Type B pancreatic cell (in vitro differentiated cells): ENCODE measurements at places on chromosomes 1 and 21. TPM values are rescaled to one million over a fixed set of nuclear protein-coding genes. Genes with fewer than 3 reads are reported as not detected.

HSPA6 gene
- 0.77 and 1.0 TPM in 2 replicates for total RNA-seq

TOMM20 gene
- total RNA-seq: 113 and 119 TPM in 2 replicates

LCE2C gene
- total RNA-seq: not detected in 2 replicates

GRCh38 chr21:29155933-29156260 is 25.5 kb downstream of the MAP3K7CL start:
- H3K4me1 ChIP-seq: no peaks in the 10 kb centered on the region
- H3K36me3 ChIP-seq: no peaks in the 10 kb centered on the region
- no peak for DNase-seq
- H3K4me3 ChIP-seq: peak overlapping the region; percentile 61
- peaks cover 3% of the 10 kb centered on the region for H3K27me3 ChIP-seq

DNA sequence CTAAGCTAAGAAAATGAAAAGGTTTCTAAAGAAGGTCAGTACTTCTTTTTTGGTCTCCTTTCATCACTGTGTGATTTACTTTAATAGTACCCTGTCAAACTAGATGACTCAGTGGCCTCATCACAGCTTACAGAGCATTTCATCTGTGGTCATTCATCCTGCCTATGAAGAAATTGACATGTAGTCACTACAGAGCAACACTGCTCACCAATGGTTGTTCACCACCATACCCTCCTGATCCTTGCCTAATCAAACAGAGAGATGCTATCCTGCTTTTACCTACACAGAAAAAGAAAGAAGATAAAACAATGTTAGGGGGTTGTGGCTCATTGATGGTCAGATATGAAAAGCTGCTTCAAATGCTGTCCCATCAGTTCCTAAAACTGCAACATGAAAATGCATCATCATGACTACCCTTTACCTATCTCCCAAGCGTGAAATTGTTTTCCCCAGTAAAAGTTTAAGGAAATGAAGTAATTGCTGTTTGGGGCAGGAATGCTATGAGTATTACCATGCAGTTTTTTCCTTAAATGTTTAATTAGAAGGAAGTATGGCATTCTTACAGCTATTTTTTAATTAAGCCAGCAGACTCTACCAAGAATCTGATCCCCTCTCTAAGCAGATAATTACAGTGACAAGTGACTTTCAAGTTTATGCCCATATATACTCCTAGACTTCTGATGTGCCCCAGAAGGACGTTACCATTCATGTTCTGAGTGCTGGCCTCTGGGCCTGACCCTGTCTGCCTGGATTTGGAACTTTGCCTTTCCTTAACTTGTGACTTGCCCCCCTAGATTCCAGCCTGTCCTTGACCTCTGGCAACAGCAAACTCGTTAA is 46.1 kb upstream of the FBXO28 start:
- H3K27ac ChIP-seq: no peak overlapping the region
- H3K4me3 ChIP-seq: no peak overlapping the region
- DNase-seq: no peak
- H3K4me1 ChIP-seq: peaks cover 27% of the 10 kb centered on the region

GRCh38 chr1:210132582-210132981 is 100.0 kb upstream of the SERTAD4 start:
- no peak overlapping the region for H3K27ac ChIP-seq
- no peak overlapping the region for H3K4me3 ChIP-seq
- no peak for DNase-seq
- H3K4me1 ChIP-seq: no peaks in the 10 kb centered on the region

GRCh38 chr1:11478571-11479374 is at the start of gene DISP3:
DISP3 (plus strand) TSS chr1:11479155; CDS start chr1:11500993, 21,838 bp downstream.
- H3K4me1 ChIP-seq: peaks cover 9% of the 10 kb centered on the region
- H3K36me3 ChIP-seq: no peaks in the 10 kb centered on the region
- H3K4me3 ChIP-seq: peak within 1 kb of the TSS; percentile 84
- no peak within 1 kb of the TSS for H3K27ac ChIP-seq
- peaks cover 51% of the 10 kb centered on the region for H3K27me3 ChIP-seq
- DNase-seq: peak; percentile 88

GRCh38 chr21:45391743-45392572 is 13.0 kb upstream of the COL18A1 start:
- peaks cover 6% of the 10 kb centered on the region for H3K27me3 ChIP-seq
- no peak overlapping the region for H3K27ac ChIP-seq
- no peak overlapping the region for H3K4me3 ChIP-seq
- peaks cover 12% of the 10 kb centered on the region for H3K4me1 ChIP-seq
- no peaks in the 10 kb centered on the region for H3K36me3 ChIP-seq

GRCh38 chr1:43071241-43071640 is 100.8 kb downstream of the EBNA1BP2 start:
- DNase-seq: no peak
- peak overlapping the region; percentile 50 for H3K27ac ChIP-seq
- no peaks in the 10 kb centered on the region for H3K27me3 ChIP-seq
- no peak overlapping the region for H3K4me3 ChIP-seq
